ENCODE measurements at places on chromosomes 1 and 21.
A peak's percentile ranks its signal among the peaks of the same experiment; 100 is the strongest.

GRCh38 chr21:44648557-44649311, 2.5 kb downstream of the KRTAP10-11 start:
- DNase-seq = no peak

GRCh38 chr1:117188170-117188815, 22.4 kb downstream of the VTCN1 start:
- DNase-seq = no peak

- DNase-seq = no peak
Observed at GRCh38 chr21:36535618-36536241, 55.8 kb upstream of the CLDN14 start.

DNA sequence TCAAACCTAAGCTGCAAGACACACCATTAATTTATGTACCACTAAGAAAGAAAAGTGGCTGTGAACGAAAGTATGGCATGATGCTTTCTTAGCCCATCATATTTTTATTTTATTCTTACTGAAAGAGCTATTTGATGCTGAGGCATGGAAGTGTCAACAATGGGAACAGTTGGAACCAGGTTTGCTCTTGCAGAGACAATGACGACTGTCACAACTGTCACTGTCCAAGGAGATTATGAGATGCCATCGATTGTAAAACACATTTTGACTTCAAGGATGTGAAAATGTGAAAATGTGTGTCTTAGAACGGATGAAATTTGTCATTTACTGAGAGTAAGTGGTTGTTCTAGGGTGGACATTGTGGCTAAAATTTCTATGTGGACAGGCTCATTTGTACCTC, 2.8 kb upstream of the ACTL8 start:
- DNase-seq = no peak

DNA sequence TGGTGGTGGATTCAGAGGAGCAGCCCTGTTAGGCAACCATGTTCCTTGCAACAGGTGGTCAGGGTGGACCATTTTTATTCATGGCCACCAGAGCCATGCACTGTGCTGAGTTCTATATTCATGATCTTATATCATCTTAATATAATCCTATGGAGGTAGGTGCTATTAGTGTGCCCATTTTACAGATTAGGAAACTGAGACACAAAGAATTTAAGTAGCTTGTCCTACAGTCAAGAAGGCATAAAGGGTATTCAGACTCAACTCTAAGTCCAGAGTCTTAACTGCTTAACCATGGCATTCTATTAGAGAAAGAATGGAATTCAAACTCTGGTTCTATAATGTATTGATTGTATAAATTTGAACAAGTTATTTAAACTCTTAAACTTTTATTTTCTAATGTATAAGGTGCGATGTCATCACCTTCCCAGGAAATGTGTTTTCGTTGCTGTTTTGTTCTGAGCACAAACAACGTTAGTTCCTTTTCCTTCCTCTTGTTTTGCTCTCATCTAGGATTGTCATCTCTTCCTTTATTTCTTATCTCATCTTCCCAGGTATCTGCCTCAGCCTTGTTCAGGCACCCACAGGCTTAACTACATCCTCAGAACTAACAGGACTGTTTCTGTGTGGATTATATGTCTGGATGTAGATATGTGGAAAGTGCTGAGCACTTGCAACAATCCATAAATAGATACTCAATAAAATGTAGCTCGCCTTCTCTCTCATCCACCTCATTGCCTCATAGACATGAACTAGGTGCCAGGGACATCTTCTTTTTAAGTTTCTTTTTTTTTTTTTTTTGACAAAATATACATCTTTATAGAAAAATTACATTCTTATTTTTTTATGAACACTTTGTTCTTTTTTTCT, 207.1 kb downstream of the NFIA start:
- DNase-seq = no peak

- DNase-seq = no peak
Observed at GRCh38 chr21:32108566-32108965, 170.3 kb downstream of the MIS18A start.

- no peak for DNase-seq
Observed at GRCh38 chr1:204289280-204289679, 70.4 kb downstream of the PLEKHA6 start.

GRCh38 chr1:111909030-111909429, 80.4 kb downstream of the KCND3 start:
- DNase-seq = no peak

DNA sequence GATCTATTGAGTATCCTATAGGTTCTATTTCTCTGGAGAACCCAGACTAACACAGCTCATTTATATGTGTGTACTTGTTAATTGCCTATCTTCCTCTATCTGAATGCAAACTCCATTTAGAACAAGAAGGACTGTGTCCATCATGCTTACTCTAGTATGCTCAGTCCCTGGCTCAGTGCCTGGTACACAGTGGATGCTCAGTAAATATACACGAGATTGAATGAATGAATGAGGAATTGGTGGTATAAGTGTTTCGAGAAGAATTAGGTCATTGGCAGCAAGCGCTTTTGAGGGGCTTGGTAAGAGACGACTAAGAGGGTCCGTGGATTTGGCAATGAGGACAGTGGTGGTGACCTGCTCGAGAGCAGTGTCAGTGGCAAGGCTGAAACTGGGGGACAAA, 112.5 kb downstream of the CSMD2 start:
- no peak for DNase-seq

GRCh38 chr1:167909691-167910180, 4.2 kb downstream of the ADCY10 start:
- no peak for DNase-seq

- no peak for DNase-seq
Observed at GRCh38 chr1:39788426-39788757, 273 bp downstream of the BMP8B start.

DNA sequence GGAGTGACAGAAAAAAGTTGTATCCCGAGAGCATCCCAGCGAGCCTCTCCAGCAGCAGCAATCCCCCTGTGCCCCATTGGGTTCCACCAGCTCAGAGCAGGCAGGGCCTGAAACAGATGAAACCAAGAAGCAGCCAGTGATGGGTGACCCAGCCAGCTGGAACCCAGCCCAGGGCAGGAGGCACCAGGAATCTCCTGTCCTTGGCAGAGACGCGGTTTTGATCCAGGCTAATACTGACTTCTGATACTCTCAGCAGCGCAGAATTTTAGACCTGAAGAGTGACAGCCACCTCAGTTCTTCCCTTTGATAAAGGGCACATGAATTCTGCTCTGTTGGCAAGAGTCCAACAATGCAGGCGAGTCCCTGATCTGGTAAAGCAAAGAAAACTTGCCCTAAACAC, 11.4 kb upstream of the OLIG1 start:
- DNase-seq = no peak

- DNase-seq = no peak
Observed at GRCh38 chr1:200693327-200693726, 23.6 kb upstream of the DDX59 start.

GRCh38 chr1:240338837-240339236, 247.2 kb downstream of the FMN2 start:
- peak; percentile 40 for DNase-seq

- DNase-seq = no peak
Observed at GRCh38 chr1:16226490-16227179, 10.3 kb downstream of the CPLANE2 start.

DNA sequence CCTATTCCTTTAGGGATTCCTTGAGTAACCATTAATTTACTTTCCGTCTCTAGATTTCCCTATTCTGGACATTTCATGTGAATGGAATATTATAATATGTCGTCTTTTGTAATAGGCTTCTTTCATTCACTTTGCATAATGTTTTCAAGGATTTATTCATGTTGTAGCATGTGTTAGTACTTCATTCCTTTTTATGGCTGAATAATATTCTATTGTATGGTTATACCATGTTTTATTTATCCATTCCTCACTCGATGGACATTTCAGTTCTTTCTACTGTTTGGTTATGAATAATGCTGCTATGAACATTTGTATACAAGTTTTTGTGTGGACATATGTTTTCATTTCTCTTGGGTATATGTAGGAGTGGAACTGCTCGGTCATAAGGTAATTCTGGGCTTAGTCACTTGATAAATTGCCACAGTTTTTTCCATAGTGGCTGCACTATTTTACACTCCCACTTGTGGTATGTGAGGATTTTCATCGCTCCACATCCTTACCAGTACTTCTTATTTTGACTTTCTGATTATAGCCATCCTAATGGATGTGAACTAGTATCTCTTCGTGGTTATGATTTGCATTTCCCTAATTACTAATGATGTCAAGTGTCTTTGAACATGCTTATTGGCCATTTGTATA, 17.7 kb downstream of the PPP2R5A start:
- DNase-seq = no peak

DNA sequence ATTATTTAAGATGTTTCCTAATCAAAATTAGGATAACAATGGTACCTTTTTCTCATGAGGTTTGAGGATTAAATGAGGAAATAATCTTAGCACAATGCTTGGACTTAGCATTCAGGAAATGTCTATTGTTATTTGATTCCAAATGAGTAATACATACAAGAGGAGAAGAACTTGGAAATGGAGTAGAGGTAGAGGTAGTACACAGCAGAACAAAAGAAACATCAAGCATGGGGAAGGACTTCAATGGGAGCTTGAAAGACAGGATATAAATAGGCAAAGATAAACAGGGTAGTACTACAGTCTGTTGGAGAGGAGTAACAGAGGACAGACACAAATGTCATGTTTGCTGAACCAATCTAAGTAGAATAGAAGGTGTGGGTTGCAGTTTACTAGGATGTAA, 59.5 kb upstream of the RGS2 start:
- no peak for DNase-seq

- DNase-seq = no peak
Observed at GRCh38 chr1:65009176-65009575, 42.8 kb upstream of the JAK1 start.
